GM13976 (cell line): ENCODE measurements at places on chromosomes 11 and 22.

- no peak for DNase-seq
Observed at GRCh38 chr11:64987998-64988854, 8.5 kb downstream of the BATF2 start.

- no peak for DNase-seq
Observed at GRCh38 chr11:126339073-126339862, 16.2 kb upstream of the ST3GAL4 start.

- DNase-seq, result no peak
Observed at GRCh38 chr22:43152357-43153071, 1.2 kb downstream of the TSPO start.

DNA sequence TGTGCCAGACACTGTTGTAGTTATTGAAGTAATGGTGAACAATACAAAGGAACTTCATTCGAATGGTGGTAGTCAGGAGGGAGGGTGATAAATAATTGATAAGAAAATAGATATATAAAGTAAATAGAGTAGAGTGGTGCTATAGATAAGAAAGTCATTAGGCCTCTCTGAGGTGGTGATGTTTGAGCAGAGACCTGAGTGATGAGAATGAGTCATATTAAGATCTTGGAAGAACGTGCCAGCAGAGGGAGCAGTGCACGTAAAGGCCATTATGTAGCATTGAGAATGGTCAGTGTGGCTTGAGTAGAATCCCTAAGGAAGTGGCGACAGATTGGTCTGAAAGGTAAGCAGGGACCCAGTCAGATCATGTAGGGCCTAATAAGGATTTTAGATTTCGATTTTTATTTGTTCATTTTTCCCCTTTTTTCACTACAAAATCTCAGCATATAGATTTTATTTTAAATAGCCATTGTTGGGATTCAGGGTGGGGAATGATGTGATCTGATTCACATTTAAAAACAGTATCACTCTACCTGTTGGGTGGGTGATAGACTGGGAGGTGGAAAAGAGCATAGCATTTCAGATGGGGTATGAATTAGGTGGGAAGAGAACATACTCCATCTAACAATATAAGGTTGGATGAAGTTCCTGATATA is 44.7 kb downstream of the CCDC90B start:
- DNase-seq, result peak; percentile 34

DNA sequence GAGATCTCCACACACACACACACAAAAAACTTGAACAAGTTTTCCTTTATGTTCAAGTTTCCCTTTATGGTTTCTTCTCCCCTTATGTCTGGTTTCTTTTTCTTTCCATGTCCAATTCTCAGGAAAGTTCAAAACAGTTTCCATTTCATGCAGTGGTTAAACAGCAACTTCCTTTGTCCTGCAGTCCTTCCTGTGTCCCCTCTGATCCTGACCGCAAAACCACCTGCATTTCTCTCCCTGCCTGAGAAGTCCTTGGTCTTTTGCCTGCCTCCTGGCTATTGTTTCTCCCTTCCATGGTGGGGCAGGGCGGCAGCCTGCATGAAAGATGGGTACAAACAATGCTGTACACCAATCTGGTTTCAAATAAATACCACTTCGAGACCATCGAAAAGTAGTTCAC is 58.3 kb upstream of the SORL1 start:
- DNase-seq, result no peak

- peak; percentile 87 for DNase-seq
Observed at GRCh38 chr11:94543695-94544645, at the start of gene FUT4. Gene FUT4, plus strand, starts transcription at chr11:94543921. Its CDS starts 213 bp downstream, at chr11:94544134.

- DNase-seq, result no peak
Observed at GRCh38 chr11:126346586-126346940, 8.9 kb upstream of the ST3GAL4 start.

DNA sequence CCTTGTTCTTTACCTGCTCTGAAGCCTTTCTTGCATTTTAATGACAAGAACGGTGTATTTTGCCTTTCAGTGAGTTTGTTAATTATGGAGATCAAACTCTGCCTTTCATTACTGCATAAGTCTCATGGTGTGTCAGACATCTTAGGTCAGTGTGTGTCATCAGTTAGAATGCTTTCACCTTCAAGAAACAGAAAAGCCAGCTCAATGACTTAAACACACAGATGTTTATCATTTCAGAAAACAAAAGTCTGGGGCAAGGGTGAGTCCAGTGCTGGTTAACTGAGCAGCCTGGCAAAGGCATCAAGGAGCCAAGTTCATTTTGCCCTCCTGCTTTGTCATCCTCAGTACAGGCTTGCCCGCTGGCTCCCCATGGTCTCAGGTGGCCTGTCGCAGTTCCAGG is 54.5 kb downstream of the PACS1 start:
- no peak for DNase-seq

GRCh38 chr11:132430429-132431062 is 1060.1 kb downstream of the NTM start:
- DNase-seq, result no peak

DNA sequence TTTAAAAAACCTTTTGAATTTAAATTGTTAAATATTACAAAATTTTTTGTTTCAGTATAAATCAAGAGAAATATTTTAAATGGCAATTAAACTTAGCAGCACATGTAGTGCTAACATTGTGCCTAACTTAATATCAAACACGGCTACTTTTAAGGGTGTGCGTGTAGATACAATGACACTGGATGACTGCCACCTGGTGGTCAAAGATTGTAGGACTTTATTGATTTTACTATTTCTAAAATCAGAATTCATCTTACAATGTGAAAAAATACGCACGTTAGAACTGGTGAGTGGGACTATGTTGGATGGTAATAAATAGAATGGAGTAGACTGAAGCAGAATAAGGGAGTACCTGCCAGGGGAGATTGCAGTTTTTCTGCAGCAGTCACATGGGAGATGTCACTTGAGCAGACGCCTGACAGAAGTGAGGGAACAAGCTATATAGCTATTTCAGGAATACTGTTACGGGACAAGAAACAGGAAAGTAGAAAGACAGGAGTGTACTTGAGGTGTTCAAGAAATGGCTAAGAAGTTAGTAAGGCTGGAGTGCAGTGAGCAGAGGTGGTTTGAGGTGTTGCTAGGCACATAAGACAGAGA is 52.9 kb downstream of the UVRAG start:
- DNase-seq, result peak; percentile 51
